Fibroblast of villous mesenchyme (primary cell): ENCODE measurements at places on chromosomes 7 and 10. TPM values are rescaled to one million over a fixed set of nuclear protein-coding genes. Genes with fewer than 3 reads are reported as not detected.

Gene FFAR4
- total RNA-seq = not detected in 2 replicates

Gene ATXN7L1
- total RNA-seq = 11.3 and 17.3 TPM in 2 replicates

Gene ZWINT
- 28.0 and 29.4 TPM in 2 replicates for total RNA-seq

Gene OR6B1
- under 0.01 TPM in 1 of 2 replicates, not detected in the other for total RNA-seq

Gene MMD2
- not detected in 2 replicates for total RNA-seq

Gene TMEM229A
- total RNA-seq = not detected in 2 replicates

Gene POLR2J
- total RNA-seq = 28.0 and 34.5 TPM in 2 replicates

Gene INMT
- 15.8 and 48.4 TPM in 2 replicates for total RNA-seq

Gene FAM20C
- 16.8 and 33.2 TPM in 2 replicates for total RNA-seq

Gene SNX10
- total RNA-seq = 0.86 and 1.9 TPM in 2 replicates

Gene PNLIP
- not detected in 2 replicates for total RNA-seq

Gene RBP3
- total RNA-seq = not detected in 2 replicates

Gene TRIL
- under 0.01 and 1.9 TPM in 2 replicates for total RNA-seq

Gene STOX1
- total RNA-seq = under 0.01 TPM in 2 replicates

Gene CPN1
- not detected in 2 replicates for total RNA-seq

Gene CPA2
- total RNA-seq = 0.32 TPM in 1 of 2 replicates, not detected in the other

Gene PNLIPRP2
- not detected in 2 replicates for total RNA-seq

Gene ADIRF
- total RNA-seq = 2.6 and 5.2 TPM in 2 replicates

Gene SP8
- total RNA-seq = not detected in 2 replicates

Gene PPP1R9A
- total RNA-seq = under 0.01 TPM in 2 replicates

Gene SPDYE5
- total RNA-seq = not detected in 2 replicates

Gene HACD1
- 43.2 and 102 TPM in 2 replicates for total RNA-seq

Gene MRC1
- total RNA-seq = under 0.01 TPM in 1 of 2 replicates, not detected in the other

Gene NUTM2A
- total RNA-seq = under 0.01 and 0.43 TPM in 2 replicates
